ENCODE measurements at places on chromosomes 6 and 20.

DNA sequence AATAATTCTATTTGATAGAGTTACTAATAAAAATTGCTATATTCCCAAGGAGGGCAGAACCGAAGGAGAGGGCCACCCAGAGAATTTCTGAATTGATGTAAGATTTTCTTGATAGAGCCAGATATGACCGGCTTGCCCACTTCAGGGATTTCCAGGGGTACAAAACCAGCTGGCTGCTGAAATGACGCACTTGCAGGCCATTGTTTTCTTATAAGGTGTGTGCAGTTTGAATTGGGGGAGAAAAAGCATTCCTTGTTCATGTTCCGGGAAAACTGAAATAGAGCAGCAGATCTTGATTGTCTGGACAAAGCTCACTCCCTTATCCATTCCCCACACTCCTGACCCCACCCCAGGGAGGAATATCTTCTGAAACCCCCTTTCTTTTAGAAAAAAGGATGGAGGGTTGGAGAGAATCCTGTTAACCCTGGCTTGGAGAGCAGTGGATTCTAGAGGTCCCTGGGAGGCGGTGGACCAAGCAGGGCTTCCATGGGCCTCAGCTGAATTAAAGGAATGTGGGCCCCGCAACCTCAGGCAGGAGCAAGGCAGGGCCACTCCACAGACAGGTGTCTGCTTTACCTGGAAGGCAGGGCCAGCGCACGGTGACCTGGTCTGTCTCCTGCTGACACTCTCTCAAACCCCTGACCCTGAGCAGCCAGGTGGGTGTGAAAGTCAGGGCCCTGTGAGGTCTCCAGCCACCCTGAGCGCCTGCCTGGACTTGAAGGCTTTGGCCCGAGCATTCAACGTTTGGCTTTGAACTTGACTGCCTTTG is 96.4 kb downstream of the TMEM170B start:
- DNase-seq = no peak

DNA sequence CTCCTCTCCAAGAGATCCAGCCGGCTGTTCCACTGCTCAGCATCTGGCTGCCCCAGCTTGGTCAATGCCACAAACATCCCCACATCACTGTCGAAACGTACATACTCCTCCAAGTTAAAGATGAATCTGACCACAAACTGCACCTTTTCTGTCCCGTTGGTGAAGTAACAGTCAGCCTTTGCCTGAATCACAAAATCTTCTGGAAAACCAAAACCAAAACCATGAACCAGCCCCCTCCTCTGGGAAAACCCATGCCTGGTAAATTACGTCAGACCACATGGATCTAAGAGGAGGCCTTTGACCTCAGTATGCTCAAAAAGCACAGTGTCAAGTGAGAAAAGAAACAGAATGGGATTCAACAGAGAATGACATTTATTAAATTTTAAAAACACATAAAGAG is 1.7 kb downstream of the HLA-DOB start:
- no peak for DNase-seq

GRCh38 chr6:93351222-93351621 is 68.1 kb downstream of the EPHA7 start:
- no peak for DNase-seq

DNA sequence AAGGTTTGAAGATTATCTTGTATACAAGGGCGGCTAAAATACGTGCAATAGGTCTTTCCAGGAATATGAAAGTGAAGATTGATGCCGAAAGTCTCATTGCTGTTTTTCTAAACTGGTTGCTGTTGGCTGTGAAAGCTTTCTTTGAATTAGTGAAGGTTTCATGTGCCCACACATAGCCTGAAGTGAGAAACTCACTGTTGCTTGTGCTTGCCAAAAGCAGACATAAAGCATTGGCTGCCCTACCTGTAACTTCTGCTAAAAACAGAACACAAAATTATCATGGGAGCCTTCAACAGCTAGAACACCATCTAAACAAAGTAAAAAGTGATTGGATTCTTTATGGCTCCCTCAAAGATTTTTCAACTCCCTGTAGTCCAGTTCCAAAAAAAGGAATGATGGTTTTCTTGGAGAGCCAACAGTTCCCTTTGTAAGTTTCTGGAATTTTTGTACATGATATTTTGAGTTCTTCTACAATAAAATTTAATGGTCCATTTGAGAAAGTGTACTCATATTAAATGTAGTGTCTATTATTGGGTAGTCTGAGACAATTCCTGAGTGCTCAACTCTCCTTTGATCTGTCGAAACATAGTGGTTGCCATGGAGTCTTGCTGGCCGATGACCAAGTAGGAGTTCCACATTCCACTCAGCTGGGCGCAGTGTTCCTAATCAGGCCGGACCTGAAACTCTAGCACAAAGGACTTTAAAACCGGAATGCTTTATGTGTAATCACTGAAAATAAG is 68.5 kb downstream of the PLEKHG1 start:
- no peak for DNase-seq

DNA sequence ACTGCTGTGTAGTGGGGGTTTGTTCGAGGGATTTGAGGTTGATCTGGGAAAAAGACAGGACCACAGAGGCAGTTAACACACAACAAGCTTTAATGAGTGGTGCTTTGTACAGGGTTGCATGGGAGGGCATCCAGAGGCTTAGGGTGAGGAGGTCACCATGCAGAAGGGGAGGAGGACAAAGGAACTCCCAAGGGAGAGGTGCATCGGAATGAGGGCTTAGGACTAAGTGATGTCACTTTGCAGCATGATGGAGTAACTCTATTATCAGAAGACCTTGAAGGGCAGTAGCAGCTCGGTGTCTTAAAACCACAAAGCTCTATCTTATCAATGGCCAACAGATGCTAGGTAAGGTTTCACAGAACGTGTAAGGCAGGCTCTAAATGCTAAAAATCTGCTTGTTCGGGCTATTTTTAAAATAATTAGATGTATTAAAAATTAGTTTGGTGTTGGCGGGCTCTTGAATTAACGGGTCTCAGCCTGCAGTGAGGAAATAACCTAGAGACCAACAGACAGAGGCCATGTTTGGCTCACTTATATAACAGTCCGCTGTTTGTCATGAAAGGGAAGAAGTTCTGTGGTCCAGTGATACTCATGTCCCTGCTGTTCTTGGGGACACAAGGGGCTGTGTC is 37.9 kb downstream of the MAN1A1 start:
- DNase-seq = no peak

- no peak for DNase-seq
Measured at GRCh38 chr20:11003341-11003740, 329.5 kb upstream of the JAG1 start.

DNA sequence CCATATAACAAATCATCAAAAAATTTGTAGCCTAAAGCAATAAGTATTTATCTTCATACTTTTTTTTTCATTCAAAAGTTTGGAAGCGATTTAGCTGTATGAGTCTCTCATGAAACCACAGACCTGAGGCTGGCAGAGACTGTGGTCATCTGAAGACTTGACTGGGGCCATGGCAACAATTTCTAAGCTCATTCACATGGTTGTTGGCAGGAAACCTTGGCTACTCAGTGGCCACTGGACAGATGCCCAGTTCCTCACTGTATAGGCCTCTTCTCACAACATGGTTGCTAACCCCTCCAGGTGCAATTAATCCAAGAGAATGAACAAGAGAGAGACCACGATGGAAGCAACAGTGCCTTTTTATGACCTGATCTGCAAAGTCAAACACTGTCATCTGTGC is 235.9 kb downstream of the BTBD3 start:
- no peak for DNase-seq

- no peak for DNase-seq
Measured at GRCh38 chr6:117404548-117404947, 21.2 kb downstream of the ROS1 start.

GRCh38 chr6:49668083-49668511 is 31.5 kb upstream of the RHAG start:
- DNase-seq = no peak

GRCh38 chr6:132520953-132521352 is 8.0 kb upstream of the STX7 start:
- DNase-seq = no peak

GRCh38 chr6:85547719-85548118 is 45.9 kb downstream of the SNX14 start:
- DNase-seq = no peak

Measured in effector CD8-positive, alpha-beta T cell (primary cell).